ENCODE measurements at places on chromosomes 3 and 15.

- DNase-seq: no peak
Measured at GRCh38 chr3:167887096-167887495, 151.6 kb downstream of the SERPINI1 start.

GRCh38 chr3:146396792-146397191 lies 72.6 kb downstream of the PLSCR2 start:
- no peak for DNase-seq

GRCh38 chr3:20141851-20142250 lies 44.2 kb downstream of the SGO1 start:
- DNase-seq: no peak

GRCh38 chr15:50876260-50876988 lies 32.1 kb upstream of the AP4E1 start:
- no peak for DNase-seq

GRCh38 chr15:97009031-97009431 lies 678.5 kb downstream of the NR2F2 start:
- no peak for DNase-seq

DNA sequence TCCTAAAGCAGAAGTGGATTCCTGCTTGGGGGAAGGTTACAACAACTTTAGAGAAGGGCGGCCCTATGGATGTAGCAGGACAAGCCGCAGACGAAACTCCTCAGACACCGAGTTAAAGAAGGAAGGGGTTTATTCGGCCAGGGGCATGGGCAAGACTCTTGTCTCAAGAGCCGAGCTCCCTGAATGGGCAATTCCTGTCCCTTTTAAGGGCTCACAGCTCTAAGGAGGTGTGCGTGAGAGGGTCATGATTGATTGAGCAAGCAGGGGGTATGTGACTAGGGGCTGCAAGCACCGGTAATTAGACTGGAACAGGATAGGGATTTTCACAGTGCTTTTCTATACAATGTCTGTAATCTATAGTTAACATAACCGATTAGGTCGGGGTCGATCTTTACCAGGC lies 879 bp upstream of the PDHB start:
- no peak for DNase-seq

GRCh38 chr15:47340571-47340920 lies 376.8 kb upstream of the SEMA6D start:
- DNase-seq: no peak

DNA sequence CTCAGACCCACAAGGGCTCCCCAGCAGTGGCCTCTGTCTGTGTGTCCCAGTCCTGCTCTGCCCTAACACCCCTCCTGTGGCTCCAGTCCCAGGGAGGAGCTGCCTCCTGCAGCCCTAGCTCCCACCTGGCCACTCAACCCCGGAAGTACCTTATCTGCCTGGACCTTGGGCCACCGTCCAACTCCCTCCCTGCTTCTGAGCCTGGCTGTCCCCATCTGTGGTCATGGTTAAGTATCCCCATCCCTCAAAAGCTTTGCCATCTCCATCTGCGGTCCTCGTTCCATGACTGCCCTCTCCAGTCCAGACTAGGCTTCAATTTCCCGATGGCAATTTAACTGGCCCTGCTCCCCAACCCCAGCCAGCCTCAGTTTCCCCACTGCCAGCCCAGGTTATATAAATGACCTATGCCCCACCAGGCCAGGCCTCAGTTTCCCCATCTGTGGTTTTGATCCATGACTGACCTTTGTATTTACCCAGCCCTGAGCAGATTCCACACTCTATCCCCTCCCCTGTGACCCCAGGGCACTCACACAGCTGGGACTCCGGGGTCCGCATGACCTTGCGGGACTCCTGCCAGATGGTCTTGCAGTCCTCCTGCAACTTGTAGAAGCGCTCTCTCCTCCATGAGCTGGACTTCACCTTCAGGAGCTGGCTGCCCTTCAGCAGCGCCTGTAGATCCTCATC lies 9.6 kb downstream of the PLCD1 start:
- no peak for DNase-seq

DNA sequence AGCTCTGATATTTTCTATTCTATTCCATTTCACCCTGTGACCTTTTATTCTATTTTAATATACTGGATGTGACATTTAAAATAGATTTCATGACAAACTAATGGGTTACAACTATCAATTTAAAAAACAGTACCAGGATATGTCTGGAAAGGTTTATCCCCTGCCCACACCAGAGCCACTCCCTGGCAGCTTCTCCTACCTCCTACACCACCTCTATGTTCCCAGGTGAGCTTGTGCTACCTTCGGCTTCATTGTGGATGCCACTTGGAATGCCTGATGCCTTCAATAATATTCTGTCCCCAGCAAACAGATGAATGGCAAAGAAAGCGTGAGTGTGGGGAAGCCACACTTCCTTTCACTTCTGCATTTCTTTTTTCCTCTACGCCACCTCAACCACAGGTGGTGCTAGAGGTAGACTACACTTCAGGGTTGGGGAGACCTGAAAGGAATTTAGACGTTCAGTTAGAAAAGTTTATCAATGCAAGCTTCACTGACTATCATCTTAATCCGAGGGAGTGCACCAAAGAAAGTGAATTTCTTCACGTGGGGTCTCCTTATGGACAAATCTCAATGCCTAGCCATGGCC lies 213.0 kb downstream of the SSR3 start:
- no peak for DNase-seq

DNA sequence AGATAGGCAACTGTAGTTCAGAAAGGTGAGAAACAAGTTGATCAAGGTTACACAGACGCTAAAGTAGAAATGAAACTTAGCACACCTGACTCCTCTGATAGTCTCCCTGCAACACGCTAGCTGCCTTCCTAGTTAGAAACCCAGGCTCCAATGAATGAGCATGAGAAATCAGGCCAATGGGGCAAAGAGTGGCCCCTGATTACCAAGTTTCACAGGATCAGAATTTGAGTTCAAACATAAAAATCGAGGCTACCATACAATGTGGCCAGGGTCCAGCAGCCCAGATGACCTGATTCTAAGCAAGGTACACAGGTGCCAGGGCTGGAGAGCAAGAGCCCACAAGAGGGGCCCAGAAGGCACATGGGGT lies 7.7 kb downstream of the PLD1 start:
- DNase-seq: no peak

DNA sequence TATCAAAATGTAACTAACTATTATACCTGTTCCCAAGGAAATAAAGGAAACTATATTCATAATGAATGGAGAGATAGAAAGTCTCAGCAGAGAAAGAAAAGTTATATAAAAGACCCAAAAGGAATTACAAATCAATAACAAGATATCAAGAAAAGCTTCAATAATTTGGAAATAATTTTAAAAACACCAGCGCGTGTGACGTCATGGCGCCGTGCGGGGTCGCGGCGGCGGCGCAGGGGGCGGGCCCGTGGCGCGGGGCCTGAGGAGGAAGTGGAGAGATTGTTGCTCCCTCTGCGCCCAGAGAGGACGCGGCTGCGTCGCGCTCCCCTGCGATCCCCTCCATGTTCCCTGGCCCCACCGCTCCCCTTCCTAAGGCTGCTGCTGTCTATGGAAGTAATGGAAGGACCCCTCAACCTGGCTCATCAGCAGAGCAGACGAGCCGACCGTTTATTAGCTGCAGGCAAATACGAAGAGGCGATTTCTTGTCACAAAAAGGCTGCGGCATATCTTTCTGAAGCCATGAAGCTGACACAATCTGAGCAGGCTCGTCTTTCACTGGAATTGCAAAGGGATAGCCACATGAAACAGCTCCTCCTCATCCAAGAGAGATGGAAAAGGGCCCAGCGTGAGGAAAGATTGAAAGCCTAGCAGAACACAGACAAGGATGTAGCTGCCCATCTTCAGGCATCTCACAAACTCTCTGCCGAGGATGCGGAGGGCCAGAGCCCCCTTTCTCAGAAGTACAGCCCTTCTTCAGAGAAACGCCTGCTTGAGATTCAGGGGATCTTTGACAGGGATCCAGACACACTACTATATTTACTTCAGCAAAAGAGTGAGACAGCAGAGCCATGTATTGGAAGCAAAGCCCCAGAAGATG lies 4.1 kb downstream of the XCR1 start:
- no peak for DNase-seq

DNA sequence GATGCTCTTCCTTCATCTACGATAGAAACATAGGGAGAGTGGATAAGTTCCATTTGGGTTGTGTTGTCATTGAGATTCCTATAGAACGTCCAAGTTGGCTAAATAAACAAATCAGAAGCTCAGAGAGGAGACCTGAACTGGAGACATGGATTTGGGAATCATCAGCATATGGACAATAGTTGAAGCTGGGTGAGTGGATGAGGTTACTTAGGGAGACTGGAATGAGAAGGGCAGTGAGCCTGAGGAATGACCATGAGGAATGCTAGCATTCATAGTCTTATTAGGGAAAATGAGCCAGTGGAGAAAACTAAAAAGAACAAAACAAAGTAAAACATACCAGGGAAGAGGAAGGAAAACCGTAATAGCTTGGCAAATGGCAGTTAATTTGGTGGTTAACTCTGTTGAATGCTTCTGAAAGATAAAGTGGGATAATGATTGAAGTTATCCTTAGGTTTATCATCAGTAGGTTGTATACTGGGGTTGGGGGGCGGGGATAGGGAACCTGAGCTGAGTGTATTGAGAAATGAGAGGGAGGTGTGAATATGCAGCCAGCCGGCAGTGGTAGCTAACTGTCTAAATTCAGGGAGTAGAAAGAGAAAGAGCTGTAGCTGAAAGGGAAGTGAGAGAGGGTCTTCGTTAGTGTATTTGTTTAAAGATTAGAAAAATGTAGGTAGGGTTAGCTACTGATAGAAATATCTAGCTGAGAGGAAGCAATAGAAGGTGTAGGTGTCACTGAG lies 74.6 kb downstream of the ARHGEF26 start:
- no peak for DNase-seq
